T-helper 17 cell (primary cell): ENCODE measurements at places on chromosomes 13 and 19. TPM values are rescaled to one million over a fixed set of nuclear protein-coding genes. Genes with fewer than 3 reads are reported as not detected.

- H3K4me1 ChIP-seq = peaks cover 9% of the 10 kb centered on the region
- DNase-seq = no peak
- no peaks in the 10 kb centered on the region for H3K36me3 ChIP-seq
- no peak overlapping the region for H3K27ac ChIP-seq
These were observed 25.3 kb upstream of the SLC46A3 start for GRCh38 chr13:28744091-28744536.

- H3K4me1 ChIP-seq = peaks cover 11% of the 10 kb centered on the region
- no peak overlapping the region for H3K4me3 ChIP-seq
- no peaks in the 10 kb centered on the region for H3K36me3 ChIP-seq
- H3K27ac ChIP-seq = peak overlapping the region; percentile 94
These were observed 3.4 kb upstream of the ZNF333 start for GRCh38 chr19:14686411-14686810.

DNA sequence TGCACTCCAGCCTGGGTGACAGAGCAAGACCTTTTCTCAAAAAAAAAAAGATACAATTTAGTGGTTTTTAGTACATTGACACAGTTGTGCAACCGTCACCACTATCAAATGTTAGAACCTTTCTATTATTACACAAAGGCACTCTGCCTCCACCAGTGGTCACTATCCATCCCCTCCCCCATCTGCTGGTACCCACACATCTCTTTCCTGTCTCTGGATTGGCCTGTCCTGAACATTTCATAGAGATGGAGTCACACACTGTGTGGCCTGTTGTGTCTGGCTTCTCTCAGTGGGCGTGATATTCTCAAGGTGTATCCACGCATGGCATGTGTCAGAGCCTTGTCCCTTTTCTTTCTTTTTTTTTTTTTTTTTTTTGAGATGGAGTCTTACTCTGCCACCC lies 11.2 kb downstream of the KDM4B start:
- H3K36me3 ChIP-seq = peaks cover 2% of the 10 kb centered on the region
- no peak overlapping the region for H3K27ac ChIP-seq
- DNase-seq = no peak
- peaks cover 8% of the 10 kb centered on the region for H3K4me1 ChIP-seq
- H3K27me3 ChIP-seq = no peaks in the 10 kb centered on the region

- DNase-seq = no peak
These were observed 163.0 kb downstream of the HS6ST3 start for GRCh38 chr13:96252903-96253302.

DNA sequence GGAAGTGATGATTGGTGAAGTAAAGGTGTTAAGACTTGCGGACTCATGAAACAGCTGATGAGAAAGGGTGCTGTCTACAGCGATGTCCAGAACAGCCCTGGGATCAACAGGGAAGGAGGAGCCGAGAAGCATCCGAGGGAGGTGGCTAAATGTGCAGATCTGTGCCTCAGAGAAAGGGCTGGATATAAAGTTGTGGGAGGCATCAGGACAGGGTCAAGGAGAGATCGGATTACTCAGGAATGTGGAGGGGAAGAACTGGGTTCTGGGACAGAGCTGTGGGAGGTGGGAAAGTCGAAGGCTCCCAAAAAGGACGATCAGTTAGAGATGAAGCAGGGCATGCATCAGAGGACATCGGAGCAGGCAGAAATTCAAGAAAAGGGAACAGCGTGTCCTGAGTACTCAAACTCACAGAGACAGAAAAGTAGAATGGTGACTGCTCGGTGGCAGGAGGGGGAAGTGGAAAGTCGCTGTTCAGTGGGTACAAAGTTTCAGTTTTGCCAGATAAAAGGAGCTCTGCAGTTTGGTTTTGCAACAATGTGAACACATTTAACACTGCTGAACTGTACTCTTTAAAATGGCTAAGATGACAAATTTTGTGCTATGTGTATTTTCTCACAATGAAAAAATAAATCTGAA lies 1.9 kb downstream of the SIGLEC14 start:
- no peak for DNase-seq
- peaks cover 6% of the 10 kb centered on the region for H3K36me3 ChIP-seq
- peaks cover 9% of the 10 kb centered on the region for H3K4me1 ChIP-seq
- H3K27me3 ChIP-seq = peaks cover 54% of the 10 kb centered on the region
- H3K27ac ChIP-seq = no peak overlapping the region
- H3K4me3 ChIP-seq = peak overlapping the region; percentile 63

DNA sequence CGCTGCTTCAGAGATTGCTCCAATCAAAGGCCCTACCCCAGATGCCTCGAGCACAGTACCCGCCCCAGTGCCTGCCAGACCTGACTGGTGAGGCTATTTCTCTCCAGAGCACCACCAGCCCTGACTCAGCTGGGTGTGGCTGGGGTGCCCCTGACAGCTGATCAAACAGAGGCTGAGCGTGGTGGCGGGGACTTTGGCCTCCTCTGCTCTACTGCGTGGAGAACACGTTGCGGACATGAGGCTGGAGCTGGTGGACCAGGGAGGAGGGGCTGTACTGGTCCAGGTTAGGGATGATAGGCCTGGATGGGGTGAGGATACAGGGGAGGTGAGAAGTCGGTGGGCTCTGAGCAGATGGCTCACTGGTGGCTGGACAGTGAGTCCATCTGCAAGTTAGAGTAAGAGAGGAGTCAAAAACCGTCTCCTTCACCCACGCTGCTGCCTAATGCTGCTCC lies 3.5 kb upstream of the DOCK6 start:
- peaks cover 6% of the 10 kb centered on the region for H3K4me1 ChIP-seq
- H3K27me3 ChIP-seq = peaks cover 61% of the 10 kb centered on the region
- H3K36me3 ChIP-seq = peaks cover 5% of the 10 kb centered on the region
- no peak for DNase-seq
- H3K4me3 ChIP-seq = no peak overlapping the region

DNA sequence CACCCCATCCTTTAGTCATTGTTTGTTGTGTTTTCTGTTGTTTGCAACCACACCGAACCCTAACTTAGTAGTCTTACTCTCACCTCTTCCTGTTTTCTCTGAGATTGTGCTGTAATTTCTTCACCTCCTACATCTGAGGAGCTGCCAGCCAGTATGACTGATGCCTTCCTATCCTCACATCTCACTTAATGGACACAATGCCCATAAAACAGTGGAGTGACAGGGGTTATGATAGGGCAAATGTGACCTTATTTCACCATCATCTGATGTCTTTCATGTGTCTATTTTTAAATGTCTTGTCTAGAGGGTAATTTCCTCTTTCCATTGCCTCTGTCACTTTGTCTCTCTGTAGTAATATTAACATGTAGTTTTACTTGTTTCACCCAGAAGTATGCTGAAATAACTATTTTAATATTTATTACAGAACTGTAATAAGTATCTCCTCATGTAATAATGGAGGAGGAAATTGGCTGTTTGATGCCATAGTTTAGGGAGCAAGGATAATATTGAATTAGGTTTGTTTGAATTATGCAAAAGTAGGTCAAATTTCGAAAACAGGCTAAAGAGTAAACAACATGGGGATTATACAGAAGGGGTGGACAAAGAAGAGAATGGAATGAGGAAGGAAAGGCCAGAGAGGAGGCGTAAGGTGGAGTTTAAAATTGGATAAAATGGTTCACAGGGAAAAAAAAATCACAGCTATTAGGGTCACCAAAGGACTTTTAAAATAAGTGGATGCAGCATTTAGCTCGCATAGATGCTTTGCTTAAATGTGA lies 103.5 kb upstream of the SPRY2 start:
- no peak overlapping the region for H3K4me3 ChIP-seq
- no peaks in the 10 kb centered on the region for H3K36me3 ChIP-seq
- no peak for DNase-seq
- no peaks in the 10 kb centered on the region for H3K4me1 ChIP-seq
- H3K27ac ChIP-seq = no peak overlapping the region
- no peaks in the 10 kb centered on the region for H3K27me3 ChIP-seq

GRCh38 chr13:94414708-94415107 lies 64.8 kb downstream of the DCT start:
- H3K27me3 ChIP-seq = peaks cover 49% of the 10 kb centered on the region
- H3K4me3 ChIP-seq = no peak overlapping the region
- H3K4me1 ChIP-seq = peaks cover 3% of the 10 kb centered on the region
- H3K36me3 ChIP-seq = peaks cover 2% of the 10 kb centered on the region

DNA sequence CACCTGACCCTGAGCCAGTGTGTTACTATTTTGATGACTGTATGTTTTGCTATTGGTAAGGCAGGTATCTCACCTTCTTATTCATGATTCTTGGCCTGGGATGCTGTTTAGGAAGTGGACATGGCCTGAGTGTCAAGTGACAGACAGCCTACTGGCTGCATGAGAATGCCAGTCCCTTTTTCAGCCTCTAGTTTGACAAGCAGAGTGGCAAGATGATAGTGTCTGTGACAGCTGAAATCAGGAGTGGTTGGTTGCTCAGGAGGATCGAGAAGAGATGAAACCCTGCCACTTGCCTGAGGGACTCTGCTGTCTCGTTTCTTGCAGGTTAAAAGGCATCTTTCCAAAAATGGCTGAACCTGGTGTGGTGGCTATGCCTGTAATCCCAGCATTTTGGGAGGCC lies 7.1 kb upstream of the ELOF1 start:
- no peak for DNase-seq
- H3K27me3 ChIP-seq = no peaks in the 10 kb centered on the region
- H3K4me1 ChIP-seq = peaks cover 2% of the 10 kb centered on the region
- no peak overlapping the region for H3K4me3 ChIP-seq

The TMPRSS9 gene
- not detected for total RNA-seq

The MCEMP1 gene
- 0.68 TPM for total RNA-seq

The ZNF763 gene
- 1.5 TPM for total RNA-seq

The KIR2DL3 gene
- not detected for total RNA-seq

The RNF17 gene
- 0.50 TPM for total RNA-seq

The SLAIN1 gene
- total RNA-seq = 25.4 TPM

The MAU2 gene
- 130 TPM for total RNA-seq
